ENCODE measurements at places on chromosomes 1 and 21. TPM values are rescaled to one million over a fixed set of nuclear protein-coding genes. Genes with fewer than 3 reads are reported as not detected.

GRCh38 chr1:216600730-216601609 is 122.3 kb downstream of the ESRRG start:
- H3K27me3 ChIP-seq = no peaks in the 10 kb centered on the region
- DNase-seq = peak; percentile 87
- no peaks in the 10 kb centered on the region for H3K4me1 ChIP-seq
- peak overlapping the region; percentile 30 for H3K4me3 ChIP-seq
- H3K27ac ChIP-seq = peak overlapping the region; percentile 92

GRCh38 chr1:208182880-208183645 is 61.1 kb downstream of the PLXNA2 start:
- H3K4me3 ChIP-seq = no peak overlapping the region
- no peak overlapping the region for H3K27ac ChIP-seq
- DNase-seq = no peak
- H3K4me1 ChIP-seq = peaks cover 9% of the 10 kb centered on the region
- no peaks in the 10 kb centered on the region for H3K27me3 ChIP-seq

GRCh38 chr1:151000408-151000807 is 6.3 kb downstream of the MINDY1 start:
- H3K27me3 ChIP-seq = no peaks in the 10 kb centered on the region
- H3K4me1 ChIP-seq = no peaks in the 10 kb centered on the region
- H3K36me3 ChIP-seq = peaks cover 5% of the 10 kb centered on the region
- H3K27ac ChIP-seq = no peak overlapping the region
- no peak for DNase-seq
- no peak overlapping the region for H3K4me3 ChIP-seq

The PTCH2 gene
- total RNA-seq = 0.50 TPM

DNA sequence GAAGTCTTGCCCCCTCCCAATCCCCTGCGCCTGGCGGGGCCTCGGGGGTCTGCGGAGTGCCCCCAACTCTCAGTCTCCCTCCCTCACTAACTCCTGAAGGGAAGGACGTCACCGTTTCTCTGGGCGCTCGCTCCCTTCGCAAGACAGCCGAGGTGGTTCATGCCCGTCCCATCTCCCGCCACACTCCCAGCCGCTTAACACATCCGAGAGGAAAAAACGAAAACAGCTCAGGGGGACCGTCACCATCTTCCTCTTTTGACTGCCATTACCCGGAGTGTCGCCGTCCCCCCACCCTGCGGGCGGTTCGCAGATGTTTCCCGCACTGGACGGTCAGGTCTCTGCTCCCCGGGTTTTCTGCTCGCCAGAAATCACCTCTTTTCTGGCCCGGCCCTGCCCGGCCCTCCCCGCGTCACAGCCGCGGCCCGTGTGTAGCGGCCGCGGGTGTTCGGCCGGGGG is 532 bp downstream of the ERO1B start:
- no peaks in the 10 kb centered on the region for H3K4me1 ChIP-seq
- peaks cover 5% of the 10 kb centered on the region for H3K27me3 ChIP-seq
- H3K36me3 ChIP-seq = no peaks in the 10 kb centered on the region
- H3K27ac ChIP-seq = no peak overlapping the region
- H3K4me3 ChIP-seq = peak overlapping the region; percentile 83

Measured in fibroblast of lung (primary cell).